ENCODE measurements at places on chromosomes 3 and 15. TPM values are rescaled to one million over a fixed set of nuclear protein-coding genes. Genes with fewer than 3 reads are reported as not detected.

Gene C3orf22
- total RNA-seq: not detected

Gene ZNF80
- total RNA-seq: not detected

Gene FAM43A
- total RNA-seq: 20.3 TPM

Gene ZNF662
- total RNA-seq: 1.0 TPM

Gene CPA3
- total RNA-seq: not detected

Gene EMC7
- total RNA-seq: 37.3 TPM

Gene APOD
- total RNA-seq: 0.43 TPM

Gene NTRK3
- total RNA-seq: 0.28 TPM

Gene ZDHHC23
- total RNA-seq: 0.74 TPM

Gene IL5RA
- not detected for total RNA-seq

Gene GLT8D1
- 104 TPM for total RNA-seq

Gene MESP1
- total RNA-seq: 0.28 TPM

Gene HTR3E
- not detected for total RNA-seq

Gene ADAMTS7
- 3.8 TPM for total RNA-seq

Gene TRIP4
- total RNA-seq: 8.2 TPM

Gene STIMATE
- total RNA-seq: 10.0 TPM

Gene SAMD7
- not detected for total RNA-seq

Measured in smooth muscle cell of bladder (primary cell).